Activated CD8-positive, alpha-beta memory T cell treated with anti-CD3 and anti-CD28 coated beads for 24 hours (primary cell): ENCODE measurements at places on chromosomes 1 and 21.

- no peak for DNase-seq
Observed at GRCh38 chr1:220198186-220199005, 73.9 kb downstream of the RAB3GAP2 start.

DNA sequence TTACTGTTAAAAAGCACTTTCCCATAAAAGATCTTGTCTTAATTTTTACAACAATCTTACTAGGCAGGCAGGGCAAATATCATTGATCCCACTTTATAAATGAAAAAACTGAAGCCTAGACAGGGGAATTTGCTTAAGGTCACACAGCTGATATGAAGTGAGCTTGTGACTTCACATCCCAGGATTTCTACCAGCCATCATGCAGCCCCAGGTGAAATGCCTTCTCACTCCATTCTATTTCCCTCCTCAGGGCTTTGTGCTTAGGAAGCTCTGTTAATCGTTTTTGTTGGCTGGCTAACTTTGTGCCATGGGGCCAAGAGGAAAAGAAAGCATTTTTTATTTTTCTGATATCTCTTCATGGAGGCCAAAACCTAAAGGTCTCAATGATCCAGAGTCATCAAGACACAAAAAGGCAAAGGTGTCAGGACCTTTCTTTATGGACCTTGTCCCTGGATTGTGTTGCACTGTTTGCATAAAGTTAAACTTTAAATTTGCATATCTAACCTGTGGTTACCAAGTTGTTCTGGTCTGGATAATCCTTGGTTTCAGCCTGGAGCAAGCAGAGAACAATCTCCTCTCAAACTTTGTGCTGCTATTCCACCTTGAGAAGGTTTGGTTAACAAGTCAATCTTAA lies 44.8 kb upstream of the ZNF326 start:
- DNase-seq = no peak

GRCh38 chr1:110850627-110851026 lies 22.3 kb upstream of the CD53 start:
- DNase-seq = no peak

GRCh38 chr1:231186356-231187115 lies 24.7 kb downstream of the TRIM67 start:
- no peak for DNase-seq

GRCh38 chr1:114152089-114152507 lies 1.6 kb downstream of the SYT6 start:
- DNase-seq = peak; percentile 53

DNA sequence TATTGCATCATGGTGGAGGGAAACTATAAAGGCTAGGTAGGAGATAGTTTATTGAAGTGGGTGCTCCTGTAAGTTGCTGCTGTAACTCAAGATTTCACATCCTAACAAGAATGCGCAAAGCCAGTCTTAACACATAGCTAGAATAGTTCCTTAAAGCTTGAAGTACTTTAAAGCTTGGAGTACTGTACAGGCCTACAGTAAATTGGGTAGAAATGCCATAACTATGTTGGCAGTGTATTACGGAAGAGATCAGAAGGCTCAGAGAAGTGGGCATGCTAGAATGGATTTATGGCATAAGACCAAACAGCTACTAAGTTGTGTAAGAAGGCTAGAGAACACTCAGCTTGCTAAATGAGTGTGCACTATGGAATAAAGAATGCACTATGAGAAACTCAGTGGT lies 44.5 kb downstream of the DMRTA2 start:
- no peak for DNase-seq

- DNase-seq = peak; percentile 93
Observed at GRCh38 chr1:146036965-146037646, 15.6 kb upstream of the HJV start.

DNA sequence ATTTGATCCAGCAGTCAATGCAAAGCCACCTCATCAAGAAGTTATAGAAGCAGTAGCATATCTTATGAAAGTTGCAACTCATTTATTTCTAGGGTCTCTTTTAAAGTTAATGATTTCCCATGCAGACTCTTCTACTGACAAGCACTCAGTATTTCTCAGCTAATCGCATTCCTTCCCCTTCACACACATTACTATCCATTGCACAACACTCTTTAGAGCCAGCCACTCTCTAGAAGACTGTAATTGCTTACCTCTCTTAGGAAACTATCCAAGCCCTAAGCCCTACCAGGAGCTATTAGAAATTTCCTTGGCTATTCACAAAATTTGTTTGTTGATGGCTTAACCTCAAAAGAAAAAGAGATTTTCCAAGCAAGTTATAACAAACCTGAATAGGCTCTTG lies 106.0 kb downstream of the ADAMTS1 start:
- no peak for DNase-seq

GRCh38 chr1:230970432-230970831 lies 8.2 kb downstream of the TTC13 start:
- no peak for DNase-seq

DNA sequence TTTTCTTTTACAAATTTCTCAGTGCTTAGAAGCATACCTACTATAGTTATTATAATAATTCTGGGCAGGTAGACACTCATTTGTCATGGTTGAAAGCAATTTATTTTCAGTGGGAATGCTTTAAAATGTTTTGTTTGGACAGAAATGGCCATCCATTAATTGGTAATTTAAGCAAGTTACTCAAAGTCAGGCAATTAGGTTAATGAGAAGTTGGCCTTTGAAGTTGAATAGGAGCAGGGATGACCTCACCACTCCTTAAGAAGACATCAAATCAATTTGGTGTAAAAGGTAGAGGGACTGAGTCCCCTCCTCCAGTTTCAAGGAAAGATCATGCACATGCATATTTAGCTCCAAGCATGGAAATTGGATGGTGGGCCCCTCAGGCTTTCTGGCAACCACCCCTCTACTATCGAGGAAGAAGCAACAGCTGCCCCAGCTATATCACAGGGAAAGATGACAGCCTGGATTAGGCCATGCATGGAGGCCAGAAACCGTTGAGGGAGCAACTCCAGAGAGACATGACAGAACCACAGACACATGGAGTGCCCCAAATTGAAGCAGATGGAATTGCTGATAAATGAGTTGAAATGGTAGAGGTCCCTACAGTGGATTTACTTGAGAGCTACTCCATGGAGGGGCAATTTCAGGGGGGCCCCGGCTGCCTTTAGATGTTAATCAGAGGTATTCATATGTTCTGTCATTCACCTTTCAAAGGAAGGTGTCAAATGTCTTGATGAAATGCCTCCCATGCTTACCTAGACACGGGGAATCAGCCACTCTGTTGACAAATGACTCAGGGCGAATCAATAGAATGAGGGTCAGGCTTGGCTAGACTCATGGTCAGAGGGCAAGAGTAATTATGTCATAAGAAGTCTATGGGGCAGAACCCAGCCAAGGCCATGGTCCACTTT lies 26.7 kb downstream of the HLX start:
- no peak for DNase-seq
